Heart right ventricle (tissue), 16 donors: ENCODE measurements at places on chromosomes 11 and 22. TPM values are rescaled to one million over a fixed set of nuclear protein-coding genes. Genes with fewer than 3 reads are reported as not detected.

- DNase-seq: no peak
- peaks cover 23% of the 10 kb centered on the region for H3K4me1 ChIP-seq
- H3K27me3 ChIP-seq: no peaks in the 10 kb centered on the region
Observed at GRCh38 chr11:87359401-87359800, 321.7 kb downstream of the TMEM135 start.

DNA sequence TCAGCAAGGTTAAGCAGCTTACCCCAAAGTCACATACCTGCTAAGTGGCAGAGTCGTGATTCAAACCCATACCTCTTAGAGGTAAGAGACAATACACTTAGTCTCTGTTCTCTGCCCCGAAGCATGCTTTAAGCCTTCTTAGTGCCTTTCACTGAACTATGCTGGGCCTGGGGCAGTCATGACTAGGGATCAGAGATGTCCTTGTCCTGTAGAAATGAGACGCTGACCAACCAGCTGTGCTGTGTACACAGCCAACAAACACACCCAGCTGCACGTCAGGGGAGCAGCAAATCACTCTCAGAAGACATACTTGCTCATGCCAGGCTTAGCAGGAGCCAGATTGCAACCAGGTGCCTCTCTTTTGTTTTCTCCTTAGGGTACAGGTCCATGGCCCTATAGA, 255.7 kb downstream of the BUD13 start:
- DNase-seq: no peak
- peaks cover 7% of the 10 kb centered on the region for H3K27me3 ChIP-seq
- H3K4me1 ChIP-seq: no peaks in the 10 kb centered on the region
- H3K36me3 ChIP-seq: no peaks in the 10 kb centered on the region
- no peak overlapping the region for H3K27ac ChIP-seq

The MMP12 gene
- not detected for total RNA-seq

GRCh38 chr11:123072762-123073161, 10.8 kb upstream of the HSPA8 start:
- no peak overlapping the region for H3K4me3 ChIP-seq
- no peaks in the 10 kb centered on the region for H3K4me1 ChIP-seq
- H3K36me3 ChIP-seq: no peaks in the 10 kb centered on the region
- DNase-seq: no peak

DNA sequence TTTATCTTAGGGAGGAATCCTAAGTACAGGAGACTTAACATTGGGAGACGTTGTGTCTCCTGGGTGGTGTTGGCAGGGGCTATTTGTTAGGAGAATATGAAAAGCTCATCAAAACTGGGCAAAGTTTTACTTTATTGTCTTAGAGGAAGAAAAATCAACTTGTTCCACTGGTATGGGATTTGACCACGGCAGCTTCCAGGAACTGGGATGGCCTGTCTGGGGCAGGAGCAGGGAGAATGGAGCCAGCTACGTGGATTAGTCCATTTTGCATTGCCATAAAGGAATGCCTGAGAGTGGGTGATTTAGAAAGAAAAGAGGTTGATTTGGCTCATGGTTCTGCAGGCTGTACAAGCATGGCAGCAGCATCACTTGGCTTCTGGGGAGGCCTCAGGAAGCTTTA, 198.4 kb downstream of the ADAMTS15 start:
- H3K4me3 ChIP-seq: no peak overlapping the region
- no peaks in the 10 kb centered on the region for H3K36me3 ChIP-seq
- no peaks in the 10 kb centered on the region for H3K27me3 ChIP-seq
- H3K27ac ChIP-seq: no peak overlapping the region
